ENCODE measurements at places on chromosomes 16 and 17.

DNA sequence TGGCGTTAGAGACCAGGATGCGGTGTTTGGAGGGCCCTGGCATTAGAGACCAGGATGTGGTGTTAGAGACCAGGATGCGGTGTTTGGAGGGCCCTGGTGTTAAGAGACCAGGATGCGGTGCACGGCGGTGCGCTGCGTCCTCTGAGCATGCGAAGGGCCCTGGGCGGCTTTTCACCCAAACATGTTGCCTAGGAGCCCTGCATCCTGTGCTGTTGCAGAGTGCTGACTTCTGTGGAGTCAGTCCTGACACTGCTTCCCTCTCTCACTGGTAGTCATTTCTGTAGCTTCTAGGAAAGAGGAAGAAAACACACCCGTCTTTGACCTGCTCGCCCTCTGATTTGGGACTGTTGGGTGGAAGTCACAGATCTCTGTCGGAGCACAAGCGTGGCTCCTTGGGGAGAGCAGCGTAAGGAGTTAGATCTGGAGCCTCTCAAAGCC is 141.2 kb downstream of the LAT start:
- no peak for DNase-seq

- no peak for DNase-seq
These were observed 629.0 kb upstream of the CDH8 start for GRCh38 chr16:62665269-62665668.

GRCh38 chr17:32527146-32527545 is 40.4 kb downstream of the CDK5R1 start:
- no peak for DNase-seq

- no peak for DNase-seq
These were observed 33.2 kb downstream of the TUBD1 start for GRCh38 chr17:59859444-59860025.

GRCh38 chr17:2849327-2849670 is 53.1 kb downstream of the RAP1GAP2 start:
- DNase-seq, result no peak

- no peak for DNase-seq
These were observed 25.1 kb downstream of the RAI1 start for GRCh38 chr17:17706140-17707060.

DNA sequence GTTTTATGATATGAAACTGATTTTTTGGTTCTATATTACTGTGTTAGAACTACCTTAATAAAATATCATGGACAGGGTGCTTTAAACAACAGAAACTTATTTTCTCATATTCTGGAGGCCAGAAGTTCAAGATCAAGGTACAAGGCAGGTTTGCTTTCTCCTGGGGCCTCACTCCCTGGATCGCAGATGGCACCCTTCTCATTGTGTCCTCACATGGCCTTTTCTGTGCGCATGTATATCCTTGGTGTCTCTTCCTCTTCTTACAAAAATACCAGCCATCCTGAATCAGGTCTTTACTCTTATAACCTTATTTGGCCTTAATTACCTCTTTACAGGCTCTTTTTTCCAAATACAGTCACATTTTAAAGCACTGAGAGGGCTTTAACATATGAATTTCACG is 906.1 kb downstream of the CDH11 start:
- no peak for DNase-seq

GRCh38 chr16:48086422-48086821 is 69.4 kb downstream of the ABCC12 start:
- DNase-seq, result no peak

- DNase-seq, result no peak
These were observed 91.4 kb upstream of the SALL1 start for GRCh38 chr16:51242296-51242994.

DNA sequence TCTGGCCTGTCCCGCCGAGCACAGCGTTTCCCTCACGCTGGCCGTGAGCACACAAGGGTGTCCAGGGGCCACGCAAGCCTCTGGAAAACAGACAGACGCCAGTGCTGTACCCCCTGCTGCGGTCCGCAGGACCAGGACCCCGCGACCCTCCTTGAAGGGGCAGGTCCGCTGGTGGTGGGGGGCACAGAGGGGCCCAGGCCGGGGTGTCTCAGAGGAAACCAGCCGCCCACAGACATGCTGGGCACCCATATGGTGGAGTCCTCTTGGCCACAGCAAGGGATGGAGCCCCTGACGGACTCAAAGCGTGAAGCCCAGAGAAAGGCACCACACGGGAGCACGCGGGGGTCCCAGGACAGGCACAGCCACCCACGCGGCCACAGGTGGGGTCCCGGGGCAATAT is 34.4 kb downstream of the METRNL start:
- no peak for DNase-seq

GRCh38 chr17:27569257-27569722 is 61.7 kb upstream of the LGALS9 start:
- no peak for DNase-seq

GRCh38 chr17:81436294-81436849 is 41.1 kb downstream of the BAHCC1 start:
- DNase-seq, result no peak

DNA sequence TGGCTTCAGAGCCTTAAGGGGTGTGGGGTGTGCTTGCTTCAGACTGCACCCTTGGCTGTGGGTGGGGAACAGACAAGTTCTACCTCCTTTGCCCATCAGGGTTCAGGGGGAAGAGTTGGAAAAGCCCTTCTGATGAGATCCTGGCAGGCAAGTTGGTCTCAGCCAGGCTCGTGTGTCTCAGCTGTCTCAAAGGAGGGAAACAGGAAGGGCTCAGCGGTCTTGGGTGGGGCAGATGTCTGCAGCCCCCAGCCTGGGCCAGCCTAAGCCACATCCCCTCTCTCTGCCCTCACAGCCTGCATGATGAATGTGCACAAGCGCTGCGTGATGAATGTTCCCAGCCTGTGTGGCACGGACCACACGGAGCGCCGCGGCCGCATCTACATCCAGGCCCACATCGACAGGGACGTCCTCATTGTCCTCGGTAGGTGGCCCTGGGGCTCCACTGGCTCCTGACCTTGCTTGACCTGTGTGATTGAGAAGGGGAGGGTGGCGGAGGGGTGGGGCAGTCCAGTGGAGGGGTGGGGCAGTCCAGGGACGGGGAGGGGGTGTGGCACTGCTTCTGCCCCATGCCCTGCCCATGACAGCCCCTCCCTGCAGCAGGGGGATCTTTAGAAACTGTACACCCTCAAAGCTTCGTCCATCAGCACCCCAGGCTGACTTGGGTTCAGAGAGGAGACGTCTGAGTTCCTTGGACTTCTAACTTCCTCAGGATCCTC is 199.5 kb downstream of the PRKCB start:
- DNase-seq, result no peak

- no peak for DNase-seq
These were observed 7.1 kb upstream of the IL32 start for GRCh38 chr16:3058139-3059030.

DNA sequence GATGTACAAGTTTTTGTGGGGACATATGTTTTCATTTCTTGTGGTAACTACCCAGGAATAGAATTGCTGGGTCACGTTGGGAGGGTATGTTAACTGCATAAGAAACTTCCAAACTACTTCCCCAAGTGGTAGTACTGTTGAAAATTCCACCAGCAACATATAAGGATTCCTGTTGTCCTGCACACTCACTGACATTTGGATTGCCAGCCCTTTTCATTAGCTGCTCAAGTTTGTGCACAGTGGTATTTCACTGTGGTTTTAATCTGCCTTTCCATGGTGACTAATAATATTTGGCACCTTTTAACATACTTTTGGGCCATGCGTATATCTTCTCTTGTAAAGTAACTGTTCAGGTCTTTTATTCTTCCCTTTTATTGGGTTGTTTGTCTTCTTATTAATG is 103.3 kb downstream of the GNAO1 start:
- DNase-seq, result peak; percentile 52

- peak; percentile 40 for DNase-seq
These were observed 2.7 kb upstream of the HES7 start for GRCh38 chr17:8126491-8127066.

DNA sequence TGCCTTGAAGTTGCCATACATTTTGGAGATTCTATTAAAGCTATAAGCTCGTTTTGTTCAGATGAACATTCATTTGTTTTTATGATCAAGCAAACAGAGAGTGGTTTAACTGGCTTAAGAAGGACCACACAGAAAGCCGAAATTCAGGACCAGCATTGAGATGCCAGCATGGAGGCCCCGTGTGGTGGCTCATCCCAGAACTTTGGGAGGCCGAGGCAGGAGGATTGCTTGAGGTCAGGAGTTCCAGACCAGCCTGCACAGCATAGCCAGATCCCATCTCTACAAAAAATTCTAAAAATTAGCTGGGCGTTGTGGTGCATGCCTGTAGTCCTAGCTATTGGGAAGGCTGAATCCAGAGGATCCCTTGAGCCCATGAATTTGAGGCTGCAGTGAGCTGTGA is 45.9 kb upstream of the KIFC3 start:
- no peak for DNase-seq

GRCh38 chr17:67125924-67126323 is 81.6 kb downstream of the CACNG1 start:
- no peak for DNase-seq

DNA sequence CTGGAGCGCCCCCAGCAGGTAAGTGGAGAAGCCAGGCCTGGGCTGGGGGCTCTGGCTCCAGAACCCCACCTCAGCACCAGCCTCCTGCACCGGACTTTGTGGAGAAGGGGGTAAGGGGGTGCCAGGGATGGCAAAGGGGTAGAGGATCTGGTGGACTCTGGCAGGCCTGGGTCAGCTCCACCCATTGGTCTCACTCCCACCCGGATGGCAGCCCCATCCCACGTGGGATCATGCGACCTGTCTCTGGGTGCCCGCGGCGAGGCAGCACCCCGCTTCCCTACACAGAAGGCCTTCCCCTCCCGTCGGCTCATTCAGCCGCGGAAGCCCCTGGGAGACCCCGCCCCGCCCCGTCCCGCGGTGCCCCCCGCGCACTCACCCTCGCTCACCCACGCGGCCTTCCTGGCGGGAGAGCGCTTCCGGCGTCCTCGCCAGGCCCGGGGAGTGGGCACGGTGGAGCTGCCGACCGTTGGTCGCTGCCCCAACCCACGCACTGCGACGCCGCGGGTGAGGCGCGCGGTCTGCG is 498 bp upstream of the PLEKHG4 start:
- peak; percentile 19 for DNase-seq

- no peak for DNase-seq
These were observed 174.1 kb upstream of the MPHOSPH6 start for GRCh38 chr16:82344157-82344556.

- DNase-seq, result no peak
These were observed 7.4 kb upstream of the ETV4 start for GRCh38 chr17:43553573-43553972.

DNA sequence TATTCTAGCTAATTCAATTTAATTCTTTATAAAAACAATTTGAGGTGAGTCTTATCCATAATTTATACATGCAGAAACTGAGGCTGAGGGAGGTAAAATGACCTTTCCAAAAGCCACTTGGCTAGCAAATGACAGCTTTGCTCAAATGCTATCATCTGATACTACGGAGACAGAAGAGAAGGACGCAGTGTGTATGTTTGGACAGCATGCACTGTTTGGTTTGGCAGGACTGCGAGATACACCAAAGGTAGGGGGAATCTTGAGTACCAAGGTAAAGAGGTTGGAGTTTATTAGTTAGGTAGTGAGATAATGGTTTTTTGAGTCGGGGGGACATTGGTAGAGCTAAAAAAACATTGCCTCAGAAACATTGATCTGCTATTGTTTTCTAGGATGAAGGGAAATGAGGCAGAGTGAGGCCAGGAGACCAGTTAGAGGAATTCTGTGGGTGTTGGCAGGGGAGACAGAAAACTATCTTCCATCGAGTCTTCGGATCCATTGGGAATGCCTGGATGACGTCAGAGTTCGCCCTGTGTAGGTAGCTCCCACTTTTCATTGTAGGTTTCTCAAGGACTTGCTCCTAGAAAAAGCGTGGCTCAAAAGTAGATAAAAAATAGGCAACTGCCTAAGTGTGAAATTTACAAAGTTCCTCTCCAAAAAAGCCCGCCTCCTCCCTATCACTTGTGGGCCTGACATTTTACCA is 2.5 kb upstream of the HS3ST4 start:
- no peak for DNase-seq

- DNase-seq, result no peak
These were observed 9.4 kb upstream of the ATP2A3 start for GRCh38 chr17:3973495-3974137.

GRCh38 chr17:80279895-80280294 is 19.2 kb downstream of the RNF213 start:
- peak; percentile 90 for DNase-seq

- DNase-seq, result no peak
These were observed 22.2 kb upstream of the TOX3 start for GRCh38 chr16:52568983-52569690.

- no peak for DNase-seq
These were observed 31.1 kb upstream of the COX10 start for GRCh38 chr17:14038206-14038605.

GRCh38 chr17:64393000-64393402 is 2.3 kb upstream of the PECAM1 start:
- DNase-seq, result no peak

DNA sequence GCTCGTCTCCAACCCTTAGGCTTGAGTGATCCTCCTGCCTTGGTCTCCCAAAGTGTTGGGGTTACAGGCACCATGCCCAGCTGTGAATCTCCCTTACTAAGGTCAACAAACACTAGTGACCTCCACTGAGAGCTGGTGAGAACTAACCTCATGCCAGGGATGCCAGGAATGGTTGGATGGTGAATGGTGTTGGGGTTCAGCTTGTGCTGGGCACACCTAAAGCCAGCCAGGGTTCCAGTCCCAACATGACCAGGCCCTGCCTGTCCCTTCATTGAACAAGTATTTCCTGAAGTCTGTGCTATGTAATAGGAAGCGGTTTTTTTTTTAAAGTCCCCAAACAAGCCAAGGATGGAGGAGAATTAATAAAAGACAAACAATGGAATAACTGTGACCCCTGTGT is 56.0 kb upstream of the TOB1 start:
- DNase-seq, result no peak

DNA sequence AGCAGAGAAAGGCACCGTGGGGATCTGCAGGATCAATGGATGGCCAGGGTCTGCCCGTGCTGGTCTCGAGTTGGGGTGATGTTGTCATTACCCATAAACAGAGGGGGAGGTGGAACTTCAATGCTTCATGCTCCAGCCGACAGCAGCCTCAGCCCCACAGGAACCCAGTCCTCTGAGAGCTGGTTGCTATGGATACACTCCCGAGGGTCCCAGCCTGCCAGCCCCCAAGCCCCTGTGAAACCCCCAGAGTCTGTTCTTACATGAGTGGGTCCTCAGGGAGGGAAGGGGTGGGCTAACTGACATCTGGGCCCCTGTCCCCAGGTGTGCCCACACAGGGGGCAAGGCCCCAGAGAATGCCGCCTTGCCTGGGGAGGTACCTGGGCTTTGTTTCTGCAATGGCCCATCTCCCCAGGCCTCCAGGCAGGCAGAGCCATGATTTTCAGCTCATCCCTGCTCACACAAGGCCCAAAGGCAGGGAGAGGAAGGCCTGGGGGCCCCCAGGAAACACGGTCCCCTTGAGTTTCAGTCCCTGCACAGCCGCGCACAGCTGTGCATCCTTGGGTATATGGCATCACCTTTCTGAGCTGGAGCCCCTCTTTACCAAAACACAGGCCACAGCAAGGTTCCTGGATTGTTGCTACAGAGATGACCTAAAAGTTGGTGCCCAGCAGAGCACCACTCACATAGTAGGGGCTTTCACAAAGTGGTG is 223.7 kb downstream of the ZNF423 start:
- DNase-seq, result no peak

Data from foreskin melanocyte (primary cell).